ENCODE measurements at places on chromosomes 7 and 10.

- ATAC-seq = no peak
Observed at GRCh38 chr7:100169147-100169850, 882 bp upstream of the GAL3ST4 start.

GRCh38 chr7:101957744-101958525 lies 140.5 kb downstream of the CUX1 start:
- ATAC-seq = peak; percentile 68

DNA sequence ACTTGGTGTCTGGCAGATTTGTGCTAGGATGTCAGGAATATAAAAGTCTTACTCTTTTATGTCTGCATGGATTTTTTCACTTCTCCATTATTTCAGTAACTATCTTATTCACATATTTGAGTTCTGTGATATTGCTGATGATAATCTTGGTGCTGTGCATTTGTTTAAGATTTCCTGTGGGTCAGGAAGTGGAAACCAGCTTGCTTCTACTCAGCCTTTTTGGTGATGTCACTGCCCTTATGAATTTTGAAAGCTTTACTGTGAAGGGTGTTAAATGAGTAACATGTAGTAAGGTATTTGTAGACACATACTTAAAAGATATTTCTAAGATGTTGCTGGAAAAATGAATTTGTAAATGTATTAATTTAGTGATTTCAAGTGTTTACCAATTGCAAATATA lies 69.5 kb upstream of the VOPP1 start:
- no peak for ATAC-seq

DNA sequence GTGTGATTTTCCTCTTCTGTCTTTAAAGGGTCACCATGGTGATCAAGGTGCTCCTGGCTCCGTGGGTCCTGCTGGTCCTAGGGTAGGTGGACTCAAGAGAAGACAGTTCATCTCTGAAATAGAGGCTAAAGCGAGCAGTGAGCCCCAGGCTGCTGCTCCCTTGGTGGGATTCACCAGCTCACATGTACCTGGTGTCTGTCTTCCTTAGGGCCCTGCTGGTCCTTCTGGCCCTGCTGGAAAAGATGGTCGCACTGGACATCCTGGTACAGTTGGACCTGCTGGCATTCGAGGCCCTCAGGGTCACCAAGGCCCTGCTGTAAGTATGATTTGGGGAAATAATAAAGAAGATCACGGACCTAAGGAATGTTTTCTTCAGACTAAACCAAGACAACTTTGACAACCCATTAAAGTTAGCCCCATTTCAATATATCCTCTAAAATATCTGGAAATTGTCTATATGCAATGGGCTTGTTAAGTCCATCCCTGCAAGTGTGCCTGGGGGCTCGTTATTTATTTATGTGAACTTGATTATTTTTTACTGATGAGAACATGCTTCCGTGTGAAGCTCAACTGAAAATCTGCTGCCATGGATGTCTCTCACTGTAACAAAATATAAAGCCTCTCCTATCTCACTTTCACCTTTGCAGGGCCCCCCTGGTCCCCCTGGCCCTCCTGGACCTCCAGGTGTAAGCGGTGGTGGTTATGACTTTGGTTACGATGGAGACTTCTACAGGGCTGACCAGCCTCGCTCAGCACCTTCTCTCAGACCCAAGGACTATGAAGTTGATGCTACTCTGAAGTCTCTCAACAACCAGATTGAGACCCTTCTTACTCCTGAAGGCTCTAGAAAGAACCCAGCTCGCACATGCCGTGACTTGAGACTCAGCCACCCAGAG lies 32.5 kb downstream of the COL1A2 start:
- no peak for ATAC-seq

- ATAC-seq = no peak
Observed at GRCh38 chr10:6195376-6195775, 7.4 kb upstream of the PFKFB3 start.

DNA sequence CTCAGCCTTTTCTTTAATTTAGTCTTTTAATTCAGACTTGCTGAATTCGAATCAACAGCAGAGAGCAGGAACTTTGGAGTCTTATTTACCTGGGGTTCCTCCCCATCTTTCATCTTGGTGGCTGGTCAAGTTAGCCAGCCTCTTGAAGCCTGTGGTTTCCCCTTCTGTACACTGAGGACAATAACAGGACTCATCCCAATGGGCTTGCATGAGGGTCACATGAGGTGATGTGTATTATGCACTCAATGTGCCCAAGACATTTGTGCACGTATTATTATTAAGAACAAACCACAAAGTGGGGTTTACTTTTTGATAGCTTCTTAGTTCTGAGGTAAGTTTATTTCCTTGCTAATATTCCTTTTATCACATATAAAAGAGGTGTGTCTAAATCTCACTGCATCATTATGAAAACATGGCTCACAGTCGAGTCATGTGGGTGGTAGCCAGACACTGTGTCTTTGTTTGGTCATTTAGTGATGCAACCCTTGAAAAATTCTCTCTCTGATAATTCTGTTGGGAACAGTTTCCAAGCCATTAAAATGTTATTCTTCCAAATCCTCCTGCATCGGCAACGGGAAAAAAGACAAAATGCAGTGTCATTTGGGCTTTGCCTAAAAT lies 86.5 kb upstream of the GRB10 start:
- ATAC-seq = no peak

GRCh38 chr10:113305871-113306270 lies 247.0 kb upstream of the HABP2 start:
- no peak for ATAC-seq

GRCh38 chr7:82390936-82391335 lies 52.6 kb downstream of the CACNA2D1 start:
- ATAC-seq = no peak

- no peak for ATAC-seq
Observed at GRCh38 chr7:52184006-52184703, 851.3 kb upstream of the POM121L12 start.

DNA sequence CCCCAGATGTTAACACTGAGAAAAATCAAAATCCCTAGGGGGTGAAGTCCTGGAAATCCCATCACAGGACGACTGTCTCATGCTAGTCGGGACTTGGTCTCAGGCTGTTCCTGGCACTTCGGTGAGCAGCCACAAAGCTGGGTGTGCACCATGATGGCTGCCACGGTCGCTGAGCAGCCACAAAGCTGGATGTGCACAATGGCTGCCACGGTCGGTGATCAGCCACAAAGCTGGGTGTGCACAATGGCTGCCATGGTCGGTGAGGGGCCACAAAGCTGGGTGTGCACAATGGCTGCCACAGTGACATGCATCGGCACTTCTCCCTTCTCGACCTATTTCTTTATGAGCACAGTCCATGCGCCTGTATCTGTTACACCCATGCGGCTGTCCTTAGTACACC lies 505.1 kb downstream of the TCERG1L start:
- ATAC-seq = no peak

DNA sequence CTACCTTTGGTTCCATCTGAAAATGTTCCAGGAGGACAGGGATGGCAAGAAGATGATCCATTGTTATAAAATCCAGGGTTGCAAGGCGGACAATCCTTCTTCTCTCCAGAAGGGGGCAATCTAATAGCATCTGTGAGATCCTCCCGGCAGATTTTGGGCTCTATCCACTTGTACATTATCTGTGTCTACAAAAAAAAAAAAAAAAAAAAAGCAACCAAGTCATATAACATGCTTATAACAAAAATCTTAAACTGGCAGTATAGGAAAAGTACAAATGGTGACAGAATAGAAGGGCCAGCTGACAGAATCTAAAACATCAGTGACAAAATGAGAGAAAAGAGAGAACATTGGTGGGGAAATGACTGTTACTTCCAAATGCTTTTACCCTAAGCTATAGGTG lies 132.7 kb downstream of the ELAPOR2 start:
- ATAC-seq = no peak

GRCh38 chr10:59019603-59020002 lies 156.8 kb upstream of the PHYHIPL start:
- no peak for ATAC-seq

GRCh38 chr10:117320050-117320665 lies 55.1 kb downstream of the PDZD8 start:
- no peak for ATAC-seq

GRCh38 chr10:57815949-57816348 lies 451.7 kb downstream of the IPMK start:
- ATAC-seq = no peak

GRCh38 chr10:12709000-12709401 lies 292.5 kb downstream of the CCDC3 start:
- ATAC-seq = no peak

GRCh38 chr7:155455776-155456737 lies 1.9 kb upstream of the EN2 start:
- ATAC-seq = no peak

DNA sequence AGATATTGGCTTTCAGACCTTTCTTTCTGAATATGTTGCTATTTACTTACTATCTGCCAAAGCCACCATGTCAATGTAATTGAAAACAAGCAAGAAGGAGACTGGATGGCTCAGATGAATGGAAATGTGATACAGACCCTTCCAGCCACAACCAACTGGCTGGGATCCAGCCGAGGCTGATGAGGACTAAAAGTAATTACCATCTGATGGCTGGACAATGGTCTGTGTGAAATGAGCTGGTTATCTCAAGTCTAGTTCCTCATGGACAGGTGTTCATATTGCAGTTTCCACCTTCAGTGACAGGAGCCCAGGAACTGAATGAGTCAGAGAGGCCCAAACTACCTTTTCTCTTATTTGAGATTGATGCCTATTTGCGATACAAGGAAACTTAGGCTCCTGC lies 267.5 kb downstream of the GATA3 start:
- ATAC-seq = no peak

- no peak for ATAC-seq
Observed at GRCh38 chr10:70799124-70799523, 13.9 kb upstream of the TBATA start.

DNA sequence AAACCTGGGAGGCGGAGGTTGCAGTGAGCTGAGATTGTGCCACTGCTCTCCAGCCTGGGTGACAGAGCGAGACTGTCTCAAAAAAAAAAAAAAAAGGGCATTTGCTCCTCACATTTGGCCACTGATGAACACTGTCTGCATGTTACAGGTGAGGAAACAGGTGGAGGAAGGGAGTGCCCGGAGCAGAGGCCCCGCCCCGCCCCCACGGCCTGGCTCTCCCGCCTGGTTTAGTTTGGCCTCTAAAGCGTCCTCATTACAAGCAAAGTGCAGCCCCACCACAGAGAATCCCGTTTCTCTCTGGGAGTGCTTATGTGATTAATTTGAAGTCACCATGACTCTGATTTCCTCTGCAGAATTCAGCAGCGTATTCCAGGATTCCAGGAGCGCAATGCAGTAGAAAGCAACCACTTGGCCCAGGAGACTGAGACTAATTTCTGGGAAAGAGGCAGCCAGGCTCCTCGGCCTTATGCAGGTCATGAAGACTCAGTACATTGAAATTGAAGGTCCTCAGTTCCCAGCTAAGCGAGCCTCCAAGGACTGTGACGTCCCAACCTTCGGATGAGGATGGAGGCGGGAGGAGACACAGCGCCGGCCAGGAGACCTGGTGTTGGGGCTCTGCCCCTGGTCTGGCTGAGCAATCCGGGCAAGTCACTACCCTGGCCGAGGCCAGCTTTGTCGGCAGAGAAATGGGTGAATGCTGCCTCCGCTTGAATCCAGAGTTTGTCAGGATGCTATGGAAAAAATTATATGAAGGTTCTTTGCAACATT lies 44.7 kb downstream of the RBM17 start:
- no peak for ATAC-seq

GRCh38 chr7:47103498-47104205 lies 478.3 kb downstream of the TNS3 start:
- peak; percentile 35 for ATAC-seq

GRCh38 chr10:5608608-5609220 lies 57.7 kb downstream of the ASB13 start:
- ATAC-seq = no peak

- ATAC-seq = peak; percentile 67
Observed at GRCh38 chr10:21953585-21954057, 49.9 kb downstream of the DNAJC1 start.

GRCh38 chr7:120259386-120259785 lies 13.6 kb upstream of the KCND2 start:
- ATAC-seq = no peak

- peak; percentile 95 for ATAC-seq
Observed at GRCh38 chr7:131124001-131124629, 203.6 kb upstream of the MKLN1 start.

- no peak for ATAC-seq
Observed at GRCh38 chr7:107878636-107879035, 12.3 kb upstream of the DLD start.

DNA sequence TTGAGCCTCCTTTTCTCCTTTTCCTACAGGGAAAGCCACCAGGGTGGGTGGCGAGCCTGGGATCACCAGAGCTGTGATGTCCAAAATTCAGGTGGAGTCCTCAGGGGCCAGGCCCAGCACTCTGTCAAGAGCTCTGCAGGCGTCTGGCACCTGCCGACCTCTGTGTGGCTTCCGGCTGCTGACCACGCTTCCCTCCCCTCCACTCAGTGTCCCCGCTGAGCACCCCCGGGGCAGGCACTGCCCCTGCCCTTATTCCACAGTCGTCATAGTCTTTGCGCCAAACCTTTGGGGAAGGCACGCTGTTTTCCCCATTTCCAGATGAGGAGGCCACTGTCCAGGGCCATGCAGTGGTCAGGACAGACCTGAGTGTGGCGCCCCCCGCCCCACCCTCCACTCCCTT lies 7.5 kb downstream of the MTG1 start:
- no peak for ATAC-seq

DNA sequence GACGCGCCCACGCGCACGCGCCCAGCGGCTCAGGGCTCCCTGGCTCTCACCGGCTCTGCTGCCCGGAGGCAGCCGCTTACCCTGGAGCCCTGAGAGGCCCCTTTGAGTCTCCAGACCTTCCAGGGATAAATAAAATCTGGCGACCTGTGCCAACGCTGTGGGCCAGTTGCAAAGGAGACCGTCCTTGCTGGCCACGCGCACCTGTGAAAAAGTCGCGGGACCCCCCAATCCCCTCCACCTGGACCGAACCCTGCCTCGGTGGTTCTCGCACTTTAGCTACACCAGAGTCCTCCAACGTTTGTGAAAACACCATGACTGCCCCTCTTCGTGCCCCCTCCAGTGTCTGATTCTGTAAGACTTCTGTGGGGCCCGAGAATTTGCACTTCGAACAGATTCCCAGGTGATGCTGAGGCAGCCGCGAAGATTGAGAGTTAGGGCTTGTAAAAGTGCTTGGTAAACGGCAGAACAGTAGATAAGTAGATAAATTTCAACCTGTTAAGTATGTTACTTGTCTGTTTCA lies 102.4 kb upstream of the SVIL start:
- no peak for ATAC-seq

DNA sequence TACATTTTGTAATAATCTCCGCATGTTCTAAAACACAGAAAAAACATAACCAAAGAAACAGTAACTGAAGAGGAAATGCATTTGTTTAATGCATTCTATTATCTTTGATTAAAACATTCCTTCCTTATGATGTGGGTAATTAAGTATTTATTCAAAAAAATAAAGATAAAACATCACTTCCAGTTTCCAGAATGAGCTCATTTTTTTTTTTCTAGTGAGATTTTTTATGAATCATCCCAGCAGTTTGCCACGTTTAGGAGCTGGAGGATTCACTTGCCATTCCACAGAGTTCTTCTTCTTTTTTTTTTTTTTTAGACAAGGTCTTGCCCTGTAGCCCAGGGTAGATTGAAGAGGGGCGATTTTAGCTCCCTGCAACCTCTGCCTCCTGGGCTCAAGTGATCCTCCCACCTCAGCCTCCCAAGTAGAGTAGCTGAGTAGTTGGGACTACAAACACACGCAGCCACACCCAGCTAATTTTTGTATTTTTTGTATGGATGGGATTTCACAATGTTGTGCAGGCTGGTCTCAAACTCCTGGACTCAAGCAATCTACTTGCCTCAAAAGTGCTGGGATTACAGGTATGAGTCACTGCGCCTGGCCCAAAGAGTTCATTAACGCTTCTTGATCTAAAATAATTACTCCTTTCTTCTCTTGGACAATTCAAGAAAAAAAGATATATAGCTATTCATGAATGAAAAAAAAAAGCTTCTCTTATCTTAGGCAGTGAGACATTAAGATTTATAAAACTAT lies 177.3 kb downstream of the DKK1 start:
- no peak for ATAC-seq

Measured in stimulated activated memory B cell treated with anti-CD40 and anti-IgM and Interleukin-4, amounts not matched to agents 10 μg/mL and 1 μg/mL and 100 μg/mL, for 72 hours (primary cell).